ENCODE measurements at places on chromosomes 4 and X.

GRCh38 chr4:9977518-9978031 is 43.7 kb downstream of the SLC2A9 start:
- DNase-seq, result no peak
- no peaks in the 10 kb centered on the region for H3K4me1 ChIP-seq
- no peaks in the 10 kb centered on the region for H3K27me3 ChIP-seq

GRCh38 chrX:136577552-136577951 is 45.5 kb downstream of the VGLL1 start:
- H3K27me3 ChIP-seq, result peaks cover 21% of the 10 kb centered on the region
- H3K36me3 ChIP-seq, result no peaks in the 10 kb centered on the region
- no peaks in the 10 kb centered on the region for H3K4me1 ChIP-seq
- no peak overlapping the region for H3K4me3 ChIP-seq

GRCh38 chr4:34181891-34182290 is 2062.4 kb downstream of the ARAP2 start:
- H3K36me3 ChIP-seq, result no peaks in the 10 kb centered on the region
- no peak for DNase-seq
- no peaks in the 10 kb centered on the region for H3K27me3 ChIP-seq
- no peak overlapping the region for H3K27ac ChIP-seq

GRCh38 chr4:95325665-95326064 is 223.1 kb downstream of the UNC5C start:
- no peak overlapping the region for H3K4me3 ChIP-seq
- H3K27ac ChIP-seq, result no peak overlapping the region
- no peaks in the 10 kb centered on the region for H3K27me3 ChIP-seq

- H3K36me3 ChIP-seq, result no peaks in the 10 kb centered on the region
- no peak for DNase-seq
- H3K27ac ChIP-seq, result no peak overlapping the region
- no peaks in the 10 kb centered on the region for H3K4me1 ChIP-seq
- no peak overlapping the region for H3K4me3 ChIP-seq
- no peaks in the 10 kb centered on the region for H3K27me3 ChIP-seq
Measured at GRCh38 chr4:17288151-17288550, 223.7 kb downstream of the QDPR start.

DNA sequence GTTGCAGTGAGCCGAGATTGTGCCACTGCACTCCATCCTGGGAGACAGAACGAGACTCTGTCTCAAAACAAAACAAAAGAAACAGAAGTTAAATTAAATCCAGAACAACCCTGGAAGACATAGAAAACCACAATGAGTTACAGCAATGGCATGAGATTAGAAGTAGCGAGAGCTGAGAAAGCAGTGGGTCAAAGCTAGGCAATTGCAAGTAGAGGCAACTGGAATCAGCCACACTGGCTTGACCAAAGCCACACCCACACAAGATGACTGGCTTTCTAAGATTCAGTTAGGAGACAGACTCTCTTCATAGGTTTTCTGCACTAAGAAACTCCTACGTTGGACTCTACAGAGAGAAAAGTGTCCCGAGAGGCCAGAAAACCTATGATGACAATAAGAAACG is 443.0 kb downstream of the GPM6A start:
- no peak overlapping the region for H3K27ac ChIP-seq
- no peaks in the 10 kb centered on the region for H3K36me3 ChIP-seq
- no peaks in the 10 kb centered on the region for H3K27me3 ChIP-seq
- no peak for DNase-seq
- no peak overlapping the region for H3K4me3 ChIP-seq

GRCh38 chr4:81891005-81891996 is 419.6 kb upstream of the RASGEF1B start:
- H3K27me3 ChIP-seq, result no peaks in the 10 kb centered on the region
- DNase-seq, result no peak
- H3K36me3 ChIP-seq, result no peaks in the 10 kb centered on the region

DNA sequence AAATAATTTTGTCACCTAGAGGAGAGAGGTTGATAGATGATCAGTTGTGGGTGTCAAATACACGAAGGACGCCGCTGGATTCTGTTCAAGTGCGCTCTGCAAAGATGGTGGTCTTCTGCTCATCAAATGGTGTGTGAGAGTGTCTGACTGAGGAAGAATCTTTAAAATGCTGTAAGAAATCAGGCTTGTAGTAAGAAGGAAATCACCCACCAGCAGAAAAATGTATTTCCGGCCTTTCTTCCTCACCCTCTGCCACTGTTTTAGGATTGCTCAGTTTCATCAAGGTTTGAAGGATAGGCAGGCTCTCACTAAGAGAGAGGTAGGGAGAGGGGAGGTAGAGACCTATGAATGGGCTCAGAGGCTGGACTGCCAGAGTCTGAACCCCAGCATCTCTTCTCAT is 28.7 kb downstream of the RHOH start:
- no peak overlapping the region for H3K4me3 ChIP-seq
- H3K4me1 ChIP-seq, result no peaks in the 10 kb centered on the region
- no peaks in the 10 kb centered on the region for H3K36me3 ChIP-seq
- no peak for DNase-seq

DNA sequence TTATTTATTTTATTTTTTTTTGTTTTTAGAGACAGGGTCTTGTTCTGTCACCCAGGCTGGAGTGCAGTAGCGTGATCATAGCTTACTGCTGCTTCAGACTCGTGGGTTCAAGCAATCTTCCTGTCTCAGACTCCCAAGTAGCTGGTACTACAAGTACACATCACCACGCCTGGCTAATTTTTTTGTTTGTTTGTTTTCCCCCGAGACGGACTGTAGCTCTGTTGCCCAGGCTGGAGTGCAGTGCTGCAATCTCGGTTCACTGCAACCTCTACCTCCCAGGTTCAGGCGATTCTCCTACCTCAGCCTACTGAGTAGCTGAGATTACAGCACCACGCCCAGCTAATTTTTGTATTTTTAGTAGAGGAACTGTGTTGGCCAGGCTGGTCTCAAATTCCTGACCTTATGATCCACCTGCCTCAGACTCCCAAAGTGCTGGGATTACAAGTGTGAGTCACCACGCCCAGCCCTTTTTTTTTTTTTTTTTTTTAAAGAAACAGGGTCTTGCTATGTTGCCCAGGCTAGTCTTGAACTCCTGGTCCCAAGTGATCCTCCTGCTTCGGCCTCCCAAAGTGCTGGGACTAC is 32.2 kb downstream of the COPS4 start:
- no peak overlapping the region for H3K27ac ChIP-seq
- no peaks in the 10 kb centered on the region for H3K27me3 ChIP-seq
- no peak for DNase-seq
- H3K4me3 ChIP-seq, result no peak overlapping the region
- H3K4me1 ChIP-seq, result no peaks in the 10 kb centered on the region

GRCh38 chr4:127214016-127214415 is 418.7 kb upstream of the INTU start:
- no peaks in the 10 kb centered on the region for H3K27me3 ChIP-seq
- no peak overlapping the region for H3K4me3 ChIP-seq
- no peak overlapping the region for H3K27ac ChIP-seq
- H3K4me1 ChIP-seq, result peaks cover 19% of the 10 kb centered on the region
- DNase-seq, result peak; percentile 20
- H3K36me3 ChIP-seq, result no peaks in the 10 kb centered on the region

- H3K4me1 ChIP-seq, result no peaks in the 10 kb centered on the region
- peaks cover 23% of the 10 kb centered on the region for H3K27me3 ChIP-seq
- DNase-seq, result no peak
- H3K4me3 ChIP-seq, result no peak overlapping the region
- H3K27ac ChIP-seq, result no peak overlapping the region
Measured at GRCh38 chr4:4390515-4391240, 3.8 kb downstream of the NSG1 start.

DNA sequence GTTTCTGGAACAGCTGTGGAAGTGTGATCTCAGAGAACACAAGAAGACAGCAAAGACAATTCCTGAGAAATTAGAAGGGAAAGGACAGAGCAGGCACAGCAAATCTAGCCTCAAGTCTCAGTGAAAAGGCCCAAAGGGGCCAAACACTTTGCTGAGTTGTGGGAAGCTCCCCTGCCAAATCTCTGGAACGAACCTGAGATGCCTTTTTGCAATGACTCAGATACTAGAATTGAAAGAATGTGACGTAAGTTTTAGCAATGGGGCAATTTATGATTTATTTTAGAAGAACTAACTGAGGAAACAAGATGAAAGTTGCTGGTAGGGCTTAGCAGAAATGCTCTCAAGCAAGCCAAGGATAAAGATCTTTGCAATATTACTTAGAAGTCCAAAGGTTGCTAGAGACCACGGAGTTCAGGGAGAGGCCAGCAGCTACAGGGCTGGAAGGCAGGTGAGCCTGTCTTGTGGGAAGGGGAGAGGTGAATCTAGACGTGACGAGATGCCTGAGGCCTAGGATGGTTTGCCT is 92.8 kb downstream of the AMELX start:
- H3K4me3 ChIP-seq, result no peak overlapping the region
- H3K27me3 ChIP-seq, result no peaks in the 10 kb centered on the region
- no peaks in the 10 kb centered on the region for H3K4me1 ChIP-seq
- DNase-seq, result no peak
- no peaks in the 10 kb centered on the region for H3K36me3 ChIP-seq

- H3K36me3 ChIP-seq, result no peaks in the 10 kb centered on the region
- H3K4me1 ChIP-seq, result peaks cover 63% of the 10 kb centered on the region
Measured at GRCh38 chr4:721261-722168, 15.9 kb downstream of the PCGF3 start.

DNA sequence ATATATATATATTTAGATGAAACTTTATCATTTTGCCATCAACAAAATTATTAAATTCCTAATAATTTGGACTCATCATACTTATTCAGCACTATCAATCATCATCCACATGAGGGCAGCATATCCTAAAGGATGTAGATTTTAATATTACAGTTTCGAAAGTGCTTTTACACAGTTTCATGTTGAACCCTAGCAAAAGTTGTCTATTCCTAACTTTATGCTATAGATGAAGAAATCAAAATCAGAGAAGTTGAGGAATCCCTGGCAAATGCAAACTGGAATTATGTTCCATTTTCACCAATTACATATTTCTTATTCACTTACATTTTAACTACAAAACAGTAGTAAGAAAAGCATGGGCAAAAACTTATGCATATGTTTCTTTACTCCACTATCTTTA is 36.6 kb upstream of the UGT2A1 start:
- H3K27ac ChIP-seq, result no peak overlapping the region
- DNase-seq, result no peak
- H3K27me3 ChIP-seq, result no peaks in the 10 kb centered on the region
- no peak overlapping the region for H3K4me3 ChIP-seq
- H3K36me3 ChIP-seq, result no peaks in the 10 kb centered on the region
- peaks cover 3% of the 10 kb centered on the region for H3K4me1 ChIP-seq

DNA sequence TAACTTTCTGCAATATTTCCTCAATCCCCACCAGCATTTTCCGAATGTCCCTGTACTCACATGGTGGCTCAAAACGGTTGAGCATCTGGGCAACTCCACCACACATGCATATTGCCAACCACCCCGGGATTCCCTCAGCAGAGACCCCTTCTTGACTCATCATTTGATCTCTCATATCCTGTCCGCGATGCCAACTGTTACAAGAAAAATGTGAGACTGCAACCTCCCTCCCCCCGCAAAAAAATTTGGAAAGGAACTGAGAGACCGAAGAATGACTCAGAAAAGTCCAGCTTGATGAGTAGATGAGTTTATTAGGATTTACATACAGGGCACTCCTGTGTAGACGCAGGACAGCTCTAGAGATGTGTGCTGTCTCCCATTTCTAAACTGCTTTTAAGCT is 561.4 kb downstream of the ZIC3 start:
- H3K4me3 ChIP-seq, result no peak overlapping the region
- no peak overlapping the region for H3K27ac ChIP-seq
- H3K27me3 ChIP-seq, result peaks cover 23% of the 10 kb centered on the region
- no peak for DNase-seq
- no peaks in the 10 kb centered on the region for H3K4me1 ChIP-seq

DNA sequence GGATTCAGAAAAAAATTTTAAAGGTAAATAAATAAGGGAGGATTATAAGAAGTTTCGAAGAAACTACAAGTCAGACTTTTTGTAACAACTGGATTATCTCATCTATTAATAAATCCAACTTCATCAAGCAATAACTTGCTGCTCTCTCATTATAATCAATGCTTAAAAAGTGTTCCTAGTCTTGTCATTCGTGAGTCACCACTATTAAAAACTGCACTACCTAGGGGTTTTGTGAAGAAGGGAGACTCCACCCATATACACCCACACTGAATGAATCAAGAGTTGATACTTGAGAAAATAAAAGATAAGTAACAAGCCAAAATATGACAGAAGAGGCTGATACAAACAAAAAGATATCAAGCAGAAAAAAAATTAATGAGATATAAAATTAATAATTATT is 360.5 kb downstream of the ZNF674 start:
- no peak overlapping the region for H3K27ac ChIP-seq
- H3K4me3 ChIP-seq, result no peak overlapping the region
- DNase-seq, result no peak

DNA sequence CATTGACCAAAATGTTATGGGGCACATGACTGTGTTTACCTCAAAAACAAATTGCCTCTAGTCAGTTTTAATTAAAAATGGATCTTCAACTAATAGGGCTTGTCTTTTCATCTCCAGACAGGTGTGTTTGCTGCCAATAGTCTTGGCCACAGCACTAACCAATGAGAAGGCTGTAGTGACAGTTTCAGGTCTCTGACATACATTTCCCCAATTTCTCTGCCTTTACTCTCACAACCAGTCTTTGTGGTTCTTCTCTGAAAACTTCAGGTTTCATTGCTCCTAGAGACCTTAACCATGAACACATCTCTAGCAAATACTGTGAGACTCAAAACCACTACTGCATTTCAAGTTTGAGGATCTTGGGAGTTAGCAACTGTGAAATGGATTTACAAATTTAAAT is 3.5 kb upstream of the EDNRA start:
- no peak for DNase-seq
- H3K4me3 ChIP-seq, result no peak overlapping the region
- H3K4me1 ChIP-seq, result no peaks in the 10 kb centered on the region
- H3K27me3 ChIP-seq, result no peaks in the 10 kb centered on the region
- no peaks in the 10 kb centered on the region for H3K36me3 ChIP-seq

GRCh38 chr4:80412322-80412721 is 76.8 kb downstream of the CFAP299 start:
- no peaks in the 10 kb centered on the region for H3K27me3 ChIP-seq
- H3K4me3 ChIP-seq, result no peak overlapping the region
- H3K27ac ChIP-seq, result no peak overlapping the region
- no peak for DNase-seq
- no peaks in the 10 kb centered on the region for H3K4me1 ChIP-seq
- no peaks in the 10 kb centered on the region for H3K36me3 ChIP-seq

- H3K36me3 ChIP-seq, result no peaks in the 10 kb centered on the region
- no peak for DNase-seq
- no peaks in the 10 kb centered on the region for H3K4me1 ChIP-seq
- no peak within 1 kb of the TSS for H3K4me3 ChIP-seq
- peaks cover 2% of the 10 kb centered on the region for H3K27me3 ChIP-seq
- H3K27ac ChIP-seq, result no peak within 1 kb of the TSS
Measured at GRCh38 chrX:151715752-151716151, at the start of gene FATE1. Gene FATE1, plus strand, starts transcription at chrX:151716035. Its CDS starts 85 bp downstream, at chrX:151716120.

Data from adrenal gland (tissue), 19 donors.